ENCODE measurements at places on chromosomes 11 and 22.

DNA sequence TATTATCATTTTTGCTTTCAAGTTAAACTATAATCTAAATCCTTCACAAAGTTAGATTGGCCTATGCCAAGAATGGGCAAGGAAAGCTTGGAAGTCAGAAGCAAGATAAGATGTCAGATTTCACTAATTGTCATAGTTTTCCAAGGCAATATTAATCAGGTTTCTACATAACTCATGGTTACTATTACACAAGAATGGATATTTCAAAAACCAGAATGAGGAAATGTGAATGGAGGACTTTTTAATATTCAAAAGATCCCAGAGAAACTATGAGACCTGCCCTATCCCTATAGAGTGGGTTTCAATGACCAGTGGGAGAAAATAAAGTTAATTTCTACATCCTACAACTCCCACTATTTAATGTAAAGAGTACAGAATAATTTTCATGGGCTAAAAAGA is 203.2 kb downstream of the CASP12 start:
- H3K27me3 ChIP-seq: no peaks in the 10 kb centered on the region
- no peak overlapping the region for H3K4me3 ChIP-seq
- H3K36me3 ChIP-seq: no peaks in the 10 kb centered on the region
- no peak for DNase-seq
- H3K4me1 ChIP-seq: peaks cover under 1% of the 10 kb centered on the region
- no peak overlapping the region for H3K27ac ChIP-seq

DNA sequence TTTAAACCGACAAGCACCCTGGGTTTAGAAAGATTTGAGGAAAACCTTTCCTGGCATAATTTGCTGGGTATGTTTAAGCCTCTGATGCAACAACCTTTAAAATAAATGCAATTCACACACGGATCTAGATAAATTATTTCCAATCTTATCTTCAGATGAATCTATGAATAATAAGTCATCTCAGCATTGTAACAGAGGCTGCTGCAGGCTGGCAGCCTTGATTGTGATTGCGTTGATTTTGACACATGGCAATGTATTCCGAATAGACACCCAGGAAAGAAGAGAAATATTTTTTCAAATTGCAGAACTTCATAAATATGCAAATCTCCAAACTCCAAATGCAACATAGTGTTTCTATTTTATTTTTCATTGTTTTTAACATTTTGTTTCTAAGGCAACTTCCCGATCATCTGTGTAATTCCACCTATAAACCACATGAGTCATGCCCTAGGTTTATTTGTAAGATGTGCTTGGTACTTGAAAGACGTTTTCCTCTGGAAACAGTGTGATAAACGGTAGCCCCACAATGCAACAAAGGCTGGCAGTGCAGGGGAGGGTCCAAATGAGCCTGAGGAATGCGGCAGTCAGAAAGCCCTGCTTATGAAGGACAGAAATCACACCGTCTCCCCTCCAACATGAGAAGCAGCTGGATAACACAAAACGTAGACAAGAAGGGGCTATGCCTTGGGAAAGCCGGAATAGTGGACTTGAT is 359.0 kb downstream of the BRD1 start:
- DNase-seq: no peak
- no peaks in the 10 kb centered on the region for H3K4me1 ChIP-seq
- H3K36me3 ChIP-seq: no peaks in the 10 kb centered on the region
- no peak overlapping the region for H3K27ac ChIP-seq
- no peak overlapping the region for H3K4me3 ChIP-seq

DNA sequence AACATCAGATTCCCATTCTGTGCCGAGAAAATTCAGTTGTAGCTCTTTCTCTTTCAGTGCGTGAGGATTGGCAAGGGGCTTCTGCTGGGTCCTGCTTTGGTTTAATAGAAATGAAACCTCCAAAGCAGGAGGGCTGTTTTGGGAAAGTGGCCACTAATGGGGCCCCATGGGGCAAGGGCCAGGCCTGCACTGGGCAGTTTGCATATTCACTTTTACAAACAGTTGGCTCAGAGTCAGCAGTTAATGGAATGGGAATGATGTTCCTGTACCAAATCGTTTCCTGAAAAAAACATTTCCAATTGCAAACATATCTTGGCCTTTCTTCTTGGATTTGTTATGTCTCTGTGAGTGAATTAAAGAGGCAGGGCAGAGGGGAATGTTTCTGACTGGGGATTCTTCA is 92.1 kb downstream of the PARVA start:
- H3K27ac ChIP-seq: no peak overlapping the region
- DNase-seq: no peak
- peaks cover 1% of the 10 kb centered on the region for H3K27me3 ChIP-seq
- H3K4me3 ChIP-seq: no peak overlapping the region
- no peaks in the 10 kb centered on the region for H3K36me3 ChIP-seq

GRCh38 chr11:125455851-125456250 is 40.2 kb downstream of the FEZ1 start:
- no peaks in the 10 kb centered on the region for H3K27me3 ChIP-seq
- no peaks in the 10 kb centered on the region for H3K36me3 ChIP-seq
- no peak overlapping the region for H3K4me3 ChIP-seq
- DNase-seq: no peak
- no peaks in the 10 kb centered on the region for H3K4me1 ChIP-seq
- no peak overlapping the region for H3K27ac ChIP-seq

GRCh38 chr11:1628506-1629325 is 859 bp upstream of the KRTAP5-5 start:
- H3K4me1 ChIP-seq: peaks cover 7% of the 10 kb centered on the region
- no peaks in the 10 kb centered on the region for H3K36me3 ChIP-seq
- DNase-seq: peak; percentile 43
- no peak overlapping the region for H3K27ac ChIP-seq
- H3K4me3 ChIP-seq: no peak overlapping the region

DNA sequence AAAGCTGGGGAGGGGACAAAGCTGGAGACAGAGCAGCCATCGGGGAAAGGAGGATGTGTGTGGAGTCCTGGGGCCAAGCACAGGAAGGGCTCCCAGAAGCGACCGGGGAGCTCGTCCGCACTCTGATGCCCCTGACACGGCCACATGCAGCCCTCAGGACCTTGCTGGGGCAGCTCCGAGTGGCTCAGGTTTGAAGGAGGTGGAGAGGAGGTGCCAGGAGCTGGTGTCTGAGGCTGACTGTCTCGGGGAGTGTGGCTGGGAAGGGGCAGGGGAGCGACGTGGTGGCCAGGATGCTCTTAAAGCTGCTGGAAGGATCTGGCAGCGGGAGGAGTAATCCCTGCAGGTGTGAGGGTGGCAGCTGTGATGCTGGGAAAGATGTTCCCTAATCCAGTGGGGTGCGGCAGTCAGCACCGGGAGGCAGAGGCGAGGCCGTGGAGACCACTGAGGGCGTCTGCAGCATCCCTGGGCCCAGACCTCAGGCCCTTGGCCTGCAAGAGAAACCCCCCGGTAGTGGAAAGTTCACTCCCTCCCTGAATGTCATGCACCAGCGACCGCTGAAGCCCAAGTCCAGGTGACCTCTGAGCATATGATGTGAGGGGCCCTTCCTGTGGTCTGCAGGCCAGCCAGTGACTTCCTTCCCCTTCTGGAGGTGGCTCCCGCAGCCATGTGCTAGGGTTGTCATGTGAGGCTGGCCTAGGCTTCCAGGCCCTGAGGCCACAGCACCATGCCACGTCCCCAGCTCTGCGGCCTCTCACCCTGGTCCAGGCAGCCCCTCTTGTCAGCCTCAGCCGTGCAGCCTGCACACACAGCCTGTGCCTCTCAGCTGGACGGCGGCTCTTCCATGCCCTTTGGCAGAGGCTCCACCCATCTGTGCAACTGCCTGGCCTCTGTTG is 17.2 kb upstream of the CTSD start:
- H3K4me1 ChIP-seq: no peaks in the 10 kb centered on the region
- H3K4me3 ChIP-seq: no peak overlapping the region
- DNase-seq: no peak
- no peaks in the 10 kb centered on the region for H3K27me3 ChIP-seq
- no peak overlapping the region for H3K27ac ChIP-seq
- H3K36me3 ChIP-seq: no peaks in the 10 kb centered on the region

DNA sequence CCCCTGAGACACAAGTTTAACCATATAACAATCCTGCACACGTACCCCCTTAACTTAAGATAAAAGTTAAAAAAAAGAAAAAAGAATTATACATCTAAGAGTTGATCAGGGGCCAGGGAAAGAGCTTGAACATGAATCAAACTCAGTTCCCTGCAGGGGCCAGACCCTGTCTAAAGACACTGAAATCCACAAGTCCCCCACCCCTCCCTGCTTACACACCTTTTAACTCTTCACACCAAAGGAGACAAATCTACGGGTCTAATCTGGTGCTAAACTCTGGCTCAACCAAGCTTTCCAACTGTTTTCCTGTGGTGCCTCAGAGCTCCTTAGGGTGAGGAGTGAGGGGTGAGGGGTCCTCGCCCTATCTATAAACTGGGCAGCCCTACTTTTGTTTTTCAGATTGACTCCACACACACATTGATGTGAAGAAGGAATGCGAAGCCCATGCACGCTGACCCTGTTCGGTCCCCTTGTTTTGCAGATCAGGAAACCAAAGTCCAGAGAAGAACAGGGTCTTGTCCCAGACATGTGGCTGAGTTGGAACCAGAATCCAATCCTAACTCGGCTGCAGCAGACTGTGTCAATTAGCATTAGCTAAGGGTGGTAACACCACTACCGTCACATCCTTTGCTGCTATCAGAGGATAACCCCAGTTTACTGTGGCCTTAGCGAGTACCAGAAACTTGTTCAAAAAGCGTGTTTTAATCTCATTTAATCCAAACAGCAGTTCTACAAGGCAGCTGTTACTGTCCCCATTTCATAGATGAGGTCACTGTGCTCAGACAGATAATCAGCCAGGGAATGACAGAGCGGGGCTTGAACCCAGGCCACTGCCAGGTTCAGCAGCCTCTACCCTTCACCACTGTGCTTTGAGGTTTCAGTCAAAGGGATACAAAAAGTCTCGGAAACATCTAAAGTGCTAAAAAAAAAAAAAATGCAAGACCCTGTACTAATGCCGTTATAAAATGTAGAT is 145.2 kb upstream of the SYT13 start:
- H3K4me3 ChIP-seq: no peak overlapping the region
- DNase-seq: no peak
- H3K4me1 ChIP-seq: no peaks in the 10 kb centered on the region
- H3K36me3 ChIP-seq: no peaks in the 10 kb centered on the region
- no peaks in the 10 kb centered on the region for H3K27me3 ChIP-seq

GRCh38 chr11:126153972-126154371 is 57.5 kb downstream of the RPUSD4 start:
- H3K4me3 ChIP-seq: no peak overlapping the region
- no peaks in the 10 kb centered on the region for H3K27me3 ChIP-seq
- no peak overlapping the region for H3K27ac ChIP-seq
- no peaks in the 10 kb centered on the region for H3K36me3 ChIP-seq

GRCh38 chr11:116557282-116557681 is 215.5 kb downstream of the BUD13 start:
- no peak for DNase-seq
- no peak overlapping the region for H3K27ac ChIP-seq
- no peaks in the 10 kb centered on the region for H3K36me3 ChIP-seq
- H3K4me3 ChIP-seq: no peak overlapping the region
- no peaks in the 10 kb centered on the region for H3K4me1 ChIP-seq

DNA sequence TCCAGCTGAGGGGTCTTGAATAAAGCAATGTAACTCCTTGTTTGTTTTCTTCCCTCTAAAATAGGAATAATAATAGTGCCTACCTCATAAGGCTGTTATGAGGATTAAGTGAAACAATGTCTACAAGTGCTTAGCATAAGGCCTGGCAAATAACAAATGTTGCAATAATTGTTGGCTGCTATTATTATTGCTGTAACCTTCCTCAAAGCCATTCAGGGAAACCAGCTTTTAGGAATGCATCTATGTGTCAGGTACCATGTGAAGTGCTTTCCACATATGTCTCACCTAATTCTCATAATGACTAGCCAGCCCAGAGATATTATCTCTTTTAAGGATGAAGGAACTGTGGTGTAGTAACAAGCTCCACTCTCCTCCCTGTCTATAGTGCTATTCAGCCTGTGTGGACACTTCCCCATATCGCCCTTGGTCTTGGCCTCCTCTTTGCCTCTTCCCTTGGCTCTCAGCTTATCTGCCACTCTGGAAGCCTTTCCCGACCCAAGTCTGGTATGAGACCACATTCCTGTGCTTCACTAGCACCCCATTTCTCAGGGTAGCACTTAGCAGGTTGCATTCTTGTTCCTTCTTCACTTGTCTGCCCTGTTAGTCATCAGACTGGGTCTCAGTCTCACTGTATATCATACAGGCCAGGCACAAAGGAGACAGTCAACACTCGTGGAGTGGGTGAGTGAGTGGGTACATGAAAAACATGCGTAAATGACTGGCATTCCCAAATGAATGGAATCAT is 23.8 kb downstream of the CSNK2A3 start:
- no peaks in the 10 kb centered on the region for H3K36me3 ChIP-seq
- H3K27me3 ChIP-seq: no peaks in the 10 kb centered on the region
- no peak for DNase-seq
- H3K27ac ChIP-seq: no peak overlapping the region
- no peaks in the 10 kb centered on the region for H3K4me1 ChIP-seq

- no peak overlapping the region for H3K4me3 ChIP-seq
- H3K36me3 ChIP-seq: no peaks in the 10 kb centered on the region
- H3K27me3 ChIP-seq: peaks cover 5% of the 10 kb centered on the region
- no peak for DNase-seq
- H3K27ac ChIP-seq: no peak overlapping the region
These were observed 1.1 kb upstream of the OR52N2 start for GRCh38 chr11:5807580-5807979.

- H3K27ac ChIP-seq: no peak overlapping the region
- DNase-seq: no peak
- no peaks in the 10 kb centered on the region for H3K27me3 ChIP-seq
- H3K36me3 ChIP-seq: no peaks in the 10 kb centered on the region
These were observed 29.8 kb downstream of the NECTIN1 start for GRCh38 chr11:119699227-119699626.

DNA sequence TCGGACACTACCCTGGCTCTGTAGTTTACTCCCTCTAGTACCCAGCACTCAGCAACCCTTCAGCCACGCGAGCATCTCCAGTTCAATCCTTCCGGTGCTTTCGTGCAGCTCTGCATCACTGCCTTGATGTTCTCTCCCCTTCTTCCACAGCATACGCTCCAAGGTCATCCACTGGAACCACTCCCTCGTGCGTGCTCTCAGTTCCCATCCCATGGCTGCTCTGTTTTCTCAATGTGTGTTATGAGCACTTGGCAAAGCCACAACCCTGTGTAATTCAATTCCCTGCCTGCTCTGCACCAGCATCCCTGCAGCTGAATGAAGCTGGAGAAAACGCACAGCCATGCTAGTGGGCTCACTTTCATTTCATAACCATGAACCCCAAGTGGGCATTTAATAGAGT is 38.5 kb upstream of the NFRKB start:
- no peak for DNase-seq
- H3K27me3 ChIP-seq: no peaks in the 10 kb centered on the region
- H3K27ac ChIP-seq: no peak overlapping the region
- peaks cover 9% of the 10 kb centered on the region for H3K36me3 ChIP-seq

- no peak for DNase-seq
- no peak overlapping the region for H3K27ac ChIP-seq
- H3K4me3 ChIP-seq: no peak overlapping the region
- H3K36me3 ChIP-seq: no peaks in the 10 kb centered on the region
These were observed 270.1 kb downstream of the BUD13 start for GRCh38 chr11:116502641-116503061.

All from CD8-positive, alpha-beta memory T cell (primary cell).